ENCODE measurements at places on chromosomes 1 and 21.

GRCh38 chr1:32742956-32743355 lies 40.4 kb upstream of the SYNC start:
- no peak for DNase-seq

DNA sequence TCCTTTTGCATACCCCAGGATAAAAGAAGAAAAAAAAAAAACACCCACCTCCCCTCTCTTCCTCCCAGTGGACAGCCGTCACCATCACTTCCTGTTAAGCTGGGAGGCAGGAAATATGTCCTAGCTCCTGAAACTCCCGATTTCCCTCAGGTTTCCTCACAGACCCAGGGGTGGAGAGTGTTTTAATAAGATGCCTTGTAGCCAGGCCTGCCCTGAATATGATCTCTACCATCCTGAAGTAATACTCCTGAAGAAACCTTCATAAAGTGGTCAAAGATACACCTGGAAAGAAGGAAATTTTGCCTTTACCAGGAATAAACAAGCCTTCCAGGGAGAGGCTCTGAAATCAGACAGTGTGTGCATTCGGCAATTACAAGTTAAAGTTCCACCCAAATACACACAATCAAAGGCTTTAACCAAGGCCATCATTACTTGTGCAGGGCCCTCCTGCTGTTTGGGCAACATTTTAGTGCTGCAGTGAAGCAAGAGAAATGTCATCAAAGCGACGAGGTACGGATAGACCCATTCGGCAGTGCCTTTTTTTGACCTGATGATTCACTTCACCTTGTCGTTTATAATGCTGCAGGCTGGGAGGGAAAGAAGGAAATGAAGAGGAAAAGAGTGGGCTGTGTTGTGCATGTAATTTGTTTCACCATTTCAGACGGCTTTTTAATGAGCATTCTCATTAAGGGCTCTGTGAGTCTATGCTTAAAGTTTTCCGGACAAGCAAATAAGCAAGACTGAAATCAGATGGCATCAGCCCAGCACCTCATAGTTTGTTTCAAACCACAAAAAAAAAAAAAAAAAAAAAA lies 41.0 kb upstream of the RASAL2 start:
- no peak for DNase-seq

GRCh38 chr1:19734472-19734999 lies 65.2 kb downstream of the TMCO4 start:
- DNase-seq: no peak

- no peak for DNase-seq
Measured at GRCh38 chr1:61011561-61012263, 70.6 kb upstream of the NFIA start.

- DNase-seq: no peak
Measured at GRCh38 chr1:233695901-233696300, 82.0 kb downstream of the KCNK1 start.

DNA sequence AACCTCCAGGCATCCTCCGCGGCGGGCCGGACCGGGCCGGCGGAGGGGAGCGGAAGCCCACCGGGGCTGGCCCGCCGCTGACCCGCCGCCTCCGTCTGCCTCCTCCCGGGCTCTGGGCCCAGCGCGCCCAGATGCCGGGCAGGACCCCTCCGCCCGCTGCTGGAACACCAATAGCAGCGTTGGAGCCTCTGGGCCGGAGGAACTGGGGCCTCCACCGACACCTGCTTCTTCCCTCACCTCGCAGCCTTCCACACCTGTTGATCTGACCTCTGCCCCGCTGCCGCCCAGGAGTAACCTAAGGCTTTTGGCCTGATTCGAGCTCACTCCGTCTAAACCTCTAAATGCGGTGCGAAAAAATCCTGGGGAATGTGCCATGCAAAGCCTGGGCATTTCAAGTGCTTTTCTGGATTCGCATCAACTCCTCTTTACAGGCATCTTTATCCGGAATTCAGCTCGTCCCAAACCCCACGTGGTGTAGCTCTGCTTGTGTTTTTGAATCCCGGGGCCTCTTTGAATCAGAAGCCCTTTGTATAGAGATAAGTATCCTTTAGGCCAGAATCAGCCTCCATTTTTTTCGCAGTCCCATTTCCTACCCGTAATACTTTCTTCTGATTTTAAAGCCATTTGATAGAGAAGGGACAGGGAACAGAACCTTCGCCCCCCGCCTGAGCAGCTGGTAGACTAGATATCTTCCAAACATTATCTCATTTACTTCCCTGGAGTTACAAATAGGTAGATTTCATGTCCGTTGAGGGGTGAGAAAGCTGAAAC lies 680 bp upstream of the CNN3 start:
- no peak for DNase-seq

- no peak for DNase-seq
Measured at GRCh38 chr1:229006121-229006870, 264.6 kb upstream of the RAB4A start.

- peak; percentile 14 for DNase-seq
Measured at GRCh38 chr1:61192663-61193330, 110.4 kb downstream of the NFIA start.

GRCh38 chr1:112957133-112957812 lies 1.3 kb upstream of the SLC16A1 start:
- peak; percentile 84 for DNase-seq

- DNase-seq: peak; percentile 89
Measured at GRCh38 chr1:178532392-178532791, 19.5 kb downstream of the TEX35 start.

- no peak for DNase-seq
Measured at GRCh38 chr1:183235503-183235902, 49.4 kb downstream of the LAMC2 start.
